ENCODE measurements at places on chromosomes 2 and 18.

DNA sequence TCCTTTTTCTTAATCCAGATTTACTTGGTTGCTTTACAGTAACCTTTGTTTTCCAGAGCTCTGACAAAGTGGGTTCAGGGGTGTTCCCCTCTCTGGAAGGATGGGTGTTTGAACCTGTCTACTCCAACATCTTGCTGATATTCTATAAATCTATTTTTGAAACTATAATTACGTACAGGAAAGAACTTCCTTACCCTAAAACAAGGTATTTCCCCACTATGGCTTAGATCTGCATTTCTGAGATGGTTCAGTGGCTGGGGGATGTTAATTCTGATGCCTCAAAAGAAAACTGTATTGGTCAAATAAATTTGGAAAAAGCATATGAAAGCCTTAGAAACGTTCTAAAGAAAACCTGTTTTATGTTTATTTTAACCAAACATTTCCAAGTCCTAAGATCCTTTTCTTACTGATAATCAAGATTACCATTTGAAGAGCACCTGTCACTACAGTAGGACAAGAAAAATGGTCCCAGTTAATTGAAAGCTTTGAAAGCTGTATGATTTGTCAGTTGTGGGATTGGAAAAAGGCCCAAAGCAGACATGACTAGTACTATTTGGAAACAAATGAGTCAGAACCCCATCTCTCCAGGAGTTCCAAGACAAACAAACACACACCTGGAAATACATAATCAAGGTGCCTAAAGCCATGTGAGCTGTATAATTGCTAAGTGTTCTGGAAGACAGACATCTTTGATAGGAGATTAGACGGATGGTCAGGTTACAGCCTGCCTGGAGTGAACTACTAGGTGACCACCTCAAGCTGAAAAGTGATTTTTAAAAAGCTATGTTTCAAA is 57.5 kb downstream of the KDM3A start:
- no peak for DNase-seq

GRCh38 chr18:30487962-30488361 is 554.6 kb downstream of the DSC3 start:
- no peak for DNase-seq

GRCh38 chr2:197189426-197190099 is 121.0 kb downstream of the ANKRD44 start:
- DNase-seq = no peak

DNA sequence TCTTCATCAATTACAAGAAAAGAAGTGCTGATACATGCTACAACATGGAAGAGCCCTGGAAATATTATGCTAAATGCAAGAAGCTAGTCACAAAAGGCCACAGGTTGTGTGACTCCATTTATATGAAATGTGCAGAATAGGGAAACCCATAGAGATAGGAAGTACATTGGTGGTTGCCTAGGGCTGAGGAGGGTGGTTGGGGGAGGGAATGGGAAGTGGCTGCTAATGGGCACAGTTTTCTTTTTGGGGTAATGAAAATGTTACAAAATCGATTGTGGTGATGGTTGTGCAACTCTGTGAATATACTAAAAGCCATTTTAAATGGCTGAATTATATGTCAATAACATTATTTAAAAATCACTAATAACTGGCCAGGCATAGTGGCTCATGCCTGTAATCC is 24.3 kb upstream of the RESP18 start:
- DNase-seq = no peak

GRCh38 chr2:54834721-54835120 is 111.3 kb downstream of the EML6 start:
- DNase-seq = no peak

DNA sequence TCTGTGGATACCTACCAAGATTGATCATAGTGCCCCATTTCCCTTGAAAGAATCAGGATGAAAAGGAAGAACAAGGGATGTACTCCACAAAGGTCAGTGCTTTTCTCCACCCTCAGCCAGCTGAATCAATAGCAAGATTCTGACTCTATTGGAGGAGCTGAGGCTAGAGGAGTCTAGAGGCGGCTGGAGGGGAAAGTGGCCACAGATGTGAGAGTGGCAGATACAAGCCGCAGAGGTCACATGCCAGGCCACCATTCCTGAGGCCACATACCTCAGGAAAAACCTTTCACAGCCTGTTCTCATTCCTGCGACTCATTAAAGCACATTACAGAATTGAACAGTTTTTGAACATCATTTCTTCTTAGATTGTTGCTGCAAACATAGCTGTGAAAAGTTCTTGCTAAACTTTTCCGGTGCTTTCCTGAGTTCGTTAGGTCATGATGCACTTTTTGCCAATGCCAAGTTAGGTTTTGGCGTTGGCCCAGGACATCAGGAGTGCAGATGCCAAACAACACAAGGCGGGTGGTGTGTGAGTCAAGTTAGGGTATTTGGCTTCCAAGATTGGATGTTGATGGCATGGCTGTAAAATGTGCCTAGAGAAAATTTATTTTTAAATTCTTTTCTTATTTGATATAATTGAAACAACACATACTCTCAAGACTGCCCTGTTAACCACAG is 160.7 kb upstream of the SP5 start:
- no peak for DNase-seq

DNA sequence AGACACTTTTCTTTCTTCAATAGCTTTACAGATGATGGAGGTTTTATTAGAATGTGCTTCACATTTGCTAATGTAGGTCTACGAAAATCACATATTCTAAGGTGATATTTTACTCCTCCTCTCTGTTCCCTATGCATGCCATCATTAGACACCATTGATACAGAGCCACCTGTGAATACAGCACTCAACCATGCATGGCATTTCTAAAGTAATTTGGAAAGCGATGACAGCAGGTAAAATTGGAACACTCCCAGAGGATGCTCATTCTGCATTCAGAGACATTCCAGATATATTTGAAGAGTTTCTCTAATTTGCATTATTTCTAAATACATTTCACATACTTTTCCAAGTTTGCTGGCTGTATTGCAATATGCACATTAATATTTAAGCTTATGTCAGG is 65.3 kb upstream of the RIT2 start:
- no peak for DNase-seq

DNA sequence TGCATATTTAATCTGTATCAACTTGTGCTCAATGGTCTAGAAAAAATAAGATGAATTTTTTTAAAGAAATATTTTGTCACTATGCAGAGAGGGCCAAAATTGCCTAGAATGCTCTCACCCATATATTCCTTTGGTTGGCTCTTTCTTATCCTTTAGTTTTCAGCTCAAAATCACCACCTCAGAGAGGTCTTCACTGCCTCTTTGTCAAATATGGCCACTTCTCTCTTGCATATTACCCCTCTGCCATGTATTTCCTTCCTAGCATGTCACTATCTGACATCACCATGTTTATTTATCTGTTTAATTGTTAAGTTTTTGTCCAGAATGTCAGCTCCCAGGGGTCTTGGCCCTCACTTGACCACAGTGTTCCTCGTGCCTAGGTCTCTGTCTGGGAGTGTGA is 535.2 kb upstream of the CDH2 start:
- no peak for DNase-seq

DNA sequence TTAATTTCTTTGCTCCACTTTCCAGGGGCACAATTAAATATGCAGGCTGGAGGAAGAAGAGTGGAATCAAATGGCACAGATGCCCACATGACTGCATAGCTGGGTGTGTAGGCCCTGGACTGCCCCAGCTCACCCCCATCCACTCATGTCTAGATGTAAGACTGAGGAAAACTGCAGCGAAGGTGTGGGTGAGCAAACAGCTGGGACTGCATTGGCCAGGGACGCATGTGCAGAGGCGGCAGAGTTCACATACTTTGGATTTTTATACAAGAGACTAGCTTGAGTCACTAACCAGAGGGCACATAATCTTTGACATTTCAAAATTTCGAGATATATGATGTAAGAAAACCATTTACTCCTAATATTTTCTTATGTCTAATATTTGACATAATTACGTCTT is 60.1 kb downstream of the SPIRE1 start:
- peak; percentile 90 for DNase-seq

DNA sequence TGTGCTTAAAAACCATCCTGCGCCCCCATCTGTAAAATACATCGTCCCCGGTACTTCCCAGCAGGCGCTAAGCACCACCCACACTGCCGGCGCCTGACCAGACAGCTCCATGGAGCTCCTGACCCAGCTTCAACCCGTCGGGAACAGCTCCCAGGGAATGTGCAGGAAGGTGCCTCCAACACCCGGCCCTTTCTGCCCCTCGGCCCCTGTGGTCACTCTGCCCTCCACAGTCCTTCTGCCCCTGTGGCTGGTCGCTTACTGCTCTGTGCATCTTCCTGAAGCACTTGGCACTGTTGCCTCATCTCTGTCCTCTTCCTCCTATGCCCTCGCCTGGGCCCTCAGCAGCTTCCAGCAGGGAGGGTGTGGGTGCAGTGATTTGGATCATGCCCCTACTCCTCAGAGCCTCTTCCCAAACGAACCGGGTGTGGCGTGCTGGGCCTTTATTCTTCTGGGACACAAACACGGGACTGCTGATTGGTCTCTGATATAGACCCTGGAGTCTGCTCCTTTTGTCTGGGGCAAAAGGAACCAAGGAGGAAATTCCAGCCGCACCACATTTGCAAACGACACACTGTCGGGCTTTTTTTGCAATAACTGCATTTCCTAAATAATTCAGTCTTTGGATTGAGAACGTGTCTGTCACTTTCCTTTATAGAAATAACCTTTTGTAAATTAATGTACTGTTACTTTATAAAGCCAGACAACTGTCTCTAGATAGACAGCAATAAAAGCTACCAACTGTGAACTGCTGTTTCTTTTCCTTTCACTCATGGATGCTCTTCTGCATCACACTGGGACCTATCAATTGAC is 65.9 kb downstream of the ADI1 start:
- DNase-seq = no peak

DNA sequence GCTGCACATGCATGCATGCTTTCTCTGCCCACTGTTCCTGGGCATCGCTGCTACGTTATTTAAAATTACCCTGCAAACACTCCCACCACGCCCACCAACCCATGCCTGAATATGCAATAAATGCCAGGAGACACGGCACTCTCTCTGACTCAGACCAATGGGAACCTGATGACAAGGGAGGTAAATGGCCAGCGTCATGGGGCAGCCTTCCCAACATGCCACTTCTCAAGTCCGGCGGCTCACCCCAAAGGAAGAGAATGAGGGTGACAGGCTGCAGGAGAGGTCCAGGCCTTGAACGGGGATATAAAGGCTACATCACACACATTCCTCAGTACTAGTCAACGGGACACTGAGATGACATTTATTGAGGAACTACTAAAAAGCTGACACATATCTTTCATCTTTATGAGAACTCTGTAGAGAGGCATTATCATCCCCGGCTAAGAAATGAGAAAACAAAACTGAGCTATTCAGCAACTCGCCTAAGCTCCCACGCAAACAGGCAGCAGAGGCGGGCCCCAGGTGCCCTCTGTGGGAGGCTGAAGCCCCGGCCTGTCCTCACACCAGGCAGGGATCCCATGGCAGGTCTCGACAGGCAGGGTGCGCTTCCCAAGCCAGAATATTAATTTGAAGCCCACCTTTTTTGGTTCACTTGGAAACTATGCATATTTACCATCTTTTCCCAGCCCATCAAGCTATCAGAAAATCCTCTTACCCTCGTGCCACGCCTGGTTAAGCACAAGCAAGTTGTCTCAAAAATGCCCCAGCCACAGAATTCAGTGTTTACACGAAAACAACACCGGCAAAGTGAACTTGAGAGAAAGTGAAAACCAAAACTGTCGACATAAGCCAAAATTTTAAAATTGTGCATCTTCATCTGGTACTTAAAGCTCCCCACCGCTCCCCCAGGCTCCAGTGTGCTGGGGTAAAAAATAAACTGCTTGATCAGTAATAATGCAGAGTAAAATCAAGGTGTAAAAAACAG is 166.3 kb downstream of the HDAC4 start:
- no peak for DNase-seq

- no peak for DNase-seq
These were observed 15.5 kb downstream of the REG3G start for GRCh38 chr2:79041032-79041448.

GRCh38 chr18:41038071-41038470 is 917.0 kb upstream of the PIK3C3 start:
- DNase-seq = no peak

DNA sequence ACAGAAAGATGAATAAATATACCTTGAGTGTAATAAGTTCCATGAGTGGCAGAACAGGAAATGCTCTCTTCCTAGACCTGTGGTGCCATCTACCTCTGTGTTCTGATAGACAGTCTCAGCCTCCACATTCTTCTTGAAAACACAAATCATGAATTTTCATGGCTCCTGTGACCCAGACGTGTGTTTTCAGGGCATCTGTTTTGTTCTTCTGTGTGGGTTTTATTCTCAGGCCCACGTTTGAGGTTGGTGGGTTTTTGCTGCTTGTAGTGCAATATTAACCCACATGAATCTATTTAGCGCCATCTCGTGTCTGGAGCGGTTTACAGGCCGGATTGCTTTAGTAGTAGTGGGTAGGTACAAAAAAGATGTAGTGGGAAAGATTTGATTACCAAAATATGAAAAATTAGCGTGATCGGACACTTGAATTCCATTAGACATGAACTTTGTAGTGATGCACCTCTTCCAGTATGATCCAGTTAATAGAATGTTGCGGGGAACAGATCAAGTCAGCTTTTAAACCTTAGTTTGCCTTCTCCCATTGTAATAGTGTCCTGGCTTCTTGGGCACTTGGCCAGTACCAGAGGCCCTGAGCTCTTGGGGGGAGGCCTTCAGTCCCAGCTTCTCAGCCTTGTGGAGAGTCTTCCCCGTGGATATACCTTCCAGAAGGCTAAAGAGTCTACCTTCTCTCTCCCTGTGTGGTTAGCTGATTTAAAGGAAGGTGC is 256.5 kb downstream of the TPGS2 start:
- no peak for DNase-seq

All from SW 1271 (cell line).